ENCODE measurements at places on chromosomes 7 and 10. TPM values are rescaled to one million over a fixed set of nuclear protein-coding genes. Genes with fewer than 3 reads are reported as not detected.

GRCh38 chr7:7352845-7353244 is 170.5 kb downstream of the C1GALT1 start:
- DNase-seq, result no peak
- H3K4me3 ChIP-seq, result no peak overlapping the region
- H3K4me1 ChIP-seq, result no peaks in the 10 kb centered on the region

DNA sequence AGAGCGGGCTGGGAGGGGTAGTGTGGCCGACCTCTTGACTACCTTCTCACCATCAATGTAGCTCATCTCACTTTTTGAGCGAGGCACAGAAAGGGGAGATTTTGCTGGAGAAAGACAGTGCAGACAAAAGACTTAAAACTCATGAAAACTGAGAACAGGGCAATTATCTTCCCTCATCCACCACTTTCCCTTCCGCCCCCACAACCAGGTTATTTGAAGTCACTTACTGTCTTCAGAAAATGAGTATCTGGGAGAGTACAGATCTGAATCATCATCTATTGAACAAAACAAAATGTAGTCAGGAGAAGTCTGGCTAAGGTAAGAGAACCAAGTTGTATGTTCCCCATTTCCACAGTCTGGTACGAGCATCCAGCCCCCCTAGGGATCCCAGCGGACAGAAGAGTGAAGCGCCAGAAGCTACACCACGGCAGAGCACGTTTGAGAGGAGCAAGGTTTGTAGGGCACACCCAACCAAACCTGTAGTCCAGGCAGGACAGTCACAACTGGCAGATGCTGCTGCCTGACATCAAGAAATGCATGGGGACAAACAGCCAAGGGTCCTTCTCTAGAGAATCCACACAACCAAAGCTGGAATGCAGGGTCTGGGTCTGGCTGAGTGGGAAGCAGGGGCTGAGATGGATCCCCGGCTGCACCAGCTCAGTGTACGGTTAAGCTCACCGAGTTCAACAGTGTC is 93.4 kb upstream of the PDLIM1 start:
- H3K27ac ChIP-seq, result no peak overlapping the region
- peaks cover 5% of the 10 kb centered on the region for H3K36me3 ChIP-seq
- no peak for DNase-seq
- H3K4me1 ChIP-seq, result peaks cover 16% of the 10 kb centered on the region
- H3K27me3 ChIP-seq, result no peaks in the 10 kb centered on the region

DNA sequence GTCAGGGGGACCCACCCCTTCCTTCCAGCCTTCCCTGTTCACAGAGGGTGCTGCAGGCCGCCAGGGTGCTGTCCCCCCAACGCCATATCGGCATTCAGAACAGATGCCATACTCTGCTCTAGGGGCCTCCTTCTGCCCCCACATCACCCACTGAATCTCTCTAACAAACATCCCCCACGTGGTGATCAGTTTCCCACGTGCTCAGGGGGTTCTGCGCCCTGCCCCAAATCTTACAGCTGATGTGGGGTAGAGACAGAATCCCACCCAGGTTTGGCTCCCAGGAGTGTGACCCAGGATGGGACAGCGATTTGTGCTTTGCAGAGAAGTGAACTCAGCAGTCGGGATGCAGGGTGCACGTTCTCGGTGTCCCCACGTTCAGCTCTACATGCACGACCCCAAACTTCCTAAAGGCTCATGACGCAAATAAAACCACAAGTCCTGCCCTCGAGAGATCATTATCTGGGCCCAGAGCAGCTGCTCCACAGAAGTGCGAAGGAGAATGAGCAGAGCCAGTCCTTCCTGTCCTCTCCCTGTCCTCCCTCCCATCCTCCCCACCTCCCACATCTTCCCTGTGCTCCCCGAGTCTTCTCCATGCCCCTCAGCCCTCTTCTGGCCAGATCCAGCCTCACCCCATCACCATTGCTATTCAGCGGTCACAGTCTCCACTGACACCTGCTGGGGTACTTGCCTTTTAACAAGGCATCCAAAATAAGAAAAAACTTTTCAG is 423.4 kb downstream of the DNAJB6 start:
- no peaks in the 10 kb centered on the region for H3K36me3 ChIP-seq
- H3K27ac ChIP-seq, result no peak overlapping the region
- H3K4me3 ChIP-seq, result no peak overlapping the region
- H3K27me3 ChIP-seq, result no peaks in the 10 kb centered on the region
- no peaks in the 10 kb centered on the region for H3K4me1 ChIP-seq

DNA sequence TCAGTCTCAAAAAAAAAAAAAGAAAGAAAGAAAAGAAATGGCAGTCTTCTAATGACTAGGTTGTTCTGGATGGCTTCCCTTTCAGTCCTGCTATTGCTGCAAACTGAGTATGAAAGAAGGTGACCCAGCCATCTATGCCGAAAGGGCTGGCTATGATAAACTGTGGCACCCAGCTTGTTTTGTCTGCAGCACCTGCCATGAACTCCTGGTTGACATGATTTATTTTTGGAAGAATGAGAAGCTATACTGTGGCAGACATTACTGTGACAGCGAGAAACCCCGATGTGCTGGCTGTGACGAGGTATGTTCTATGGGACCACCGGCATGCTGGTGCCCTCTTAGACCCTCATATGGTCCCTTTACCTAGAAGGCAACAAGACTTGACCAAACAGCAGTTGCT is 41.3 kb downstream of the TES start:
- DNase-seq, result no peak
- H3K4me1 ChIP-seq, result no peaks in the 10 kb centered on the region
- H3K36me3 ChIP-seq, result no peaks in the 10 kb centered on the region
- H3K27me3 ChIP-seq, result no peaks in the 10 kb centered on the region
- H3K27ac ChIP-seq, result no peak overlapping the region

DNA sequence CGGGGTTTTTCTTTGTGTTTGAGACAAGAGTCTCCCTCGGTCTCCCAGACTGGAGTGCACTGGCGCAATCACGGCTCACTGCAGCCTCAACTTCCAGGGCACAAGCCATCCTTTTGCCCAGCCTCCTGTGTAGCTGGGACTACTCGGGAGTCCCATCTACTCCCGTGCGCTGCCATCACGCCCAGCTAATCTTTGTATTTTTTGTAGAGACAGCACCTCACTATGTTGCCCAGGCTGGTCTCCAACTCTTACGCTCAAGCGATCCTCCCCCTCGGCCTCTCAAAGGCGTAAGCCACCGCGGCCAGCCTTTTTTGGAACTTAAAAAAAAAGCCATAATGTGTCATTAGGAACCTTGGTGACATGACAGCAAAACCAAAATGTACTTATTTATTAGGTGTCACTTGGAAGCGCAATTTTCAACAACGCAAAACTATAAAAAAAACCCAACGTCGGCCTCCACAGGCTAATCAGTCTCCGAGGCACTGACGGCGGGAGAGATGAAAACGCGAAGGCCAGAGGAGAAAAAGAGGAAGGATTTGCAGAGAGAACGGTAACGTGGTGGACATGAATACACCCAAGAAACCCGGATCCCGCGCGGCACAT is 911 bp upstream of the HNRNPH3 start:
- peak overlapping the region; percentile 94 for H3K4me3 ChIP-seq
- peak overlapping the region; percentile 99 for H3K27ac ChIP-seq
- H3K36me3 ChIP-seq, result no peaks in the 10 kb centered on the region
- H3K27me3 ChIP-seq, result no peaks in the 10 kb centered on the region
- peak; percentile 33 for DNase-seq
- H3K4me1 ChIP-seq, result peaks cover 44% of the 10 kb centered on the region

GRCh38 chr7:157890921-157891401 is 554.2 kb downstream of the DNAJB6 start:
- H3K27ac ChIP-seq, result no peak overlapping the region
- no peak for DNase-seq
- H3K4me1 ChIP-seq, result no peaks in the 10 kb centered on the region
- no peaks in the 10 kb centered on the region for H3K27me3 ChIP-seq

DNA sequence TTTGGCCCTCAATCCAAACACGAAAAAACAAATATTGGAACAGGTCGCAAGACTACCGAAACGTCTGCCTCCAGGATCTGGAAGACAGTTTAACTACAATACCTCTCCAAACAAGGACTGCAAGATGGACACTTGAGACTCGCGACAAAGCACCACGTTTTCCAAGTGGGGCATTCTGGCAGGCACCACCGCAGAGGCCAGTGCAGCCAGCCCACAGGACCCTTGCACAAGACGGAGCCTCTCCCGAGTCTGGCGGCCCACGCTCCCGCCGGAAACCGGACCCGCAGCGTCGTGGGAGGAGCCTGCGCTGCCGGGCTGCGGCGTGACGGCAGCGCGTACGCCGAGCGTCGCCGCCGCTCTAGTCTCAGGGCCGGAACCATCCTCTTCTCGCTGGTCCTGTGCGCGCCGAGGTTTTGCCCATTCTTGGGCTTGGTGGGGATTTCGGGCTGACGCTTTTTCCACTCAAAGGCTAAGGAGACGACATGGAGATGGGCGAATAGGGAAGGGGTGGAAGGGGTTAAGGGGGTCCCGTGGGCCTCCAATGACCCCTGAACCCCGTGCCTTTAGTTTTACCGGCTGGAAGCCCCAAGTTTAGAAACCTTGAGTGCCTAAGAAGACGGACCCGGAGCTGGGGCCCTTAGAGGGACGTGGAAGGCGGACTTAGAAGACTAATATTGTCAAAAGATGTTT is at the start of gene ORC5:
Gene ORC5, minus strand, starts transcription at position 283 of the 690 bp plus-strand sequence. Its CDS starts 109 bp downstream, at position 174.
- DNase-seq, result peak; percentile 62
- H3K27ac ChIP-seq, result peak within 1 kb of the TSS; percentile 84
- no peaks in the 10 kb centered on the region for H3K36me3 ChIP-seq
- peak within 1 kb of the TSS; percentile 89 for H3K4me3 ChIP-seq

Gene ELN
- 5.3 TPM for total RNA-seq

Gene RBP4
- total RNA-seq, result 3.8 TPM

Gene RASA4B
- 38.0 TPM for total RNA-seq

Gene NXPH1
- total RNA-seq, result not detected

Gene HOXA5
- total RNA-seq, result 7.1 TPM

Gene CLDN4
- 0.61 TPM for total RNA-seq

Gene INHBA
- total RNA-seq, result 0.56 TPM
